ENCODE measurements at places on chromosomes 1 and 21.
A peak's percentile ranks its signal among the peaks of the same experiment; 100 is the strongest.

DNA sequence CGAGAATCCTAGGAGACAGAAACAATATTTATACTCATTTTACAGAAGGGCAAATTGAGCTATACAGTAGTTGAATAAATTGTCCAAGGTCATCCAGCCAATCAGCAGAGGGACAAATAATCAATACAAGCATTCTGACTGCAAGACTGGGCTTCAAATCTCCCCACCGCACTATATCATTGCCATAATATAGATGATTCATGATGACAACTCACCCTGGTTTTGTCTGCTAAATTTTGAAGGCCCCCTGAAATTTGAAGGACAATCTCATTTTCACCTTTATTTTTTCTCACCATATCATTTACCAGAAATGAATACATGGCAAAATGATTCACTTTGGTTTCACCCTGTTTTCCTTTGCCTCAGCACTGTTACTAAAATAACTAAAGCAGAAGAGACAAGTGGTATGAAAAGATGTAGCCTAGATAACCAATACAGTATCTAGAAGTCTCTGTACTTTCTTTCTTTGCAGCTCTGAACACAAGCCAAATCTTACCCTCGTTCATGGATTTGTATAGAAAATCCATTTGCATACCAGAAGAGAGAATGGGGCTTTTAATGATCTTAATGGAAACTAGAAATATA, 292.5 kb downstream of the TTLL7 start:
- DNase-seq = no peak

- no peak for DNase-seq
These were observed 617.5 kb upstream of the BEND5 start for GRCh38 chr1:49394200-49394599.

- DNase-seq = no peak
These were observed 13.0 kb downstream of the UBE4B start for GRCh38 chr1:10045480-10046355.

DNA sequence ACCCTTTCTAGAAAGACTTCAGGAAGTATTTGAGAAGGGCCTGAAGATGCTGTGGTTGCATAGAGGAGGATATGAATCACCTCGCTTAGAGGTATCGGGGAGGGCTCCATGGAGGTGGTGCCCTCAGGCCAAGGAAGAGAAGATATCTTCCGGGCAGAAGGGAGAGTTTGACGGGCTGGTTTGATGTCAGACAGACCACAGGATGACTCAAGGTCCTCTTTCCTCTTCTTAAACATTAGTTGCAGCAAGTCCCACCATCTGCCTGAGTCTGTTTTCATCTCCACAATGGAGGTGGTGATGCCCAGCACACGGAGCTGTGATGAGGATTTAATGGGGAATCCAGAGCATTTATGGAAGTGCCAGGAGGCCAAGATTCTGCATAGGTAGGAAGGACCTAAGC, 25.1 kb upstream of the RUNX3 start:
- DNase-seq = peak; percentile 96

- DNase-seq = no peak
These were observed 25.5 kb upstream of the GTF2B start for GRCh38 chr1:88916883-88917282.

DNA sequence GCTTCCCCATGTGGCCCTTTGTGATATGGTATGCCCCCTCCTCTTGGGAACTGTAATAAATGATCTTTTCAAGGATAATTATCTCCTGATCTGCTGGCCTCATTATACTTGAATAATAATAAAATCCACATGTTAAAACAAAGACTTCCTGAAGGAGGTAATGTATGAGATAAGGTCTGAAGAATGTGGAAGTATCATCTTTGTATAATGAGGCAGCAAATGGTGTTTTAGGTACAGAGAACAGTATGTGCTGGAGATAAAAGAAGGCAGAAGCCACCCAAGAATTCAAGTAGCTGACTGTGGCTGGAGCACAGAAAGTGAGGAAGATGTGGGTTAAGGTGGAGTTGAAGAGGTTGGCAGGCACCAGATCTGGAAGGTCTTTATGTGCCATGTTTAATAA, 12.8 kb upstream of the COG2 start:
- no peak for DNase-seq

GRCh38 chr1:233794863-233795262, 109.6 kb upstream of the SLC35F3 start:
- DNase-seq = no peak

DNA sequence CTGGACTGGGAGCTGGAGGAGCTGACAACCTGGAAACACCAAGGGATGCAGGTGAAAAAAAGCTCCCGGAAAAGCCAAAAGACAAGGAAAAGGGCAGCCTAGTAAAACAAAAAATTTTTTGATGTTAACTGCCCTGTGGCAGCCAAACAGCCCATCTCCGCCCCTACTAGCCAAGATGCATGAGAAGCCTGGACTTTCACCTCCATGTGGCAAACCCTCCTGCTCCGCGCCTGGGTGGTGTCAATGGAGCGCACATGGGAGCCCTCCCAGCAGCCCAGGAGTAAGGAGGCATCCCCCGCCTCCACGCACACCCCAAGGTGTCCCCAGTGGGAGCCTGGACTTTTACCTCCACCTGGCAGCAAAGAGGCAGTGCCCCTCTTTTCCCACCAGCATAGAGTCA, 30.5 kb downstream of the LEMD1 start:
- DNase-seq = no peak

DNA sequence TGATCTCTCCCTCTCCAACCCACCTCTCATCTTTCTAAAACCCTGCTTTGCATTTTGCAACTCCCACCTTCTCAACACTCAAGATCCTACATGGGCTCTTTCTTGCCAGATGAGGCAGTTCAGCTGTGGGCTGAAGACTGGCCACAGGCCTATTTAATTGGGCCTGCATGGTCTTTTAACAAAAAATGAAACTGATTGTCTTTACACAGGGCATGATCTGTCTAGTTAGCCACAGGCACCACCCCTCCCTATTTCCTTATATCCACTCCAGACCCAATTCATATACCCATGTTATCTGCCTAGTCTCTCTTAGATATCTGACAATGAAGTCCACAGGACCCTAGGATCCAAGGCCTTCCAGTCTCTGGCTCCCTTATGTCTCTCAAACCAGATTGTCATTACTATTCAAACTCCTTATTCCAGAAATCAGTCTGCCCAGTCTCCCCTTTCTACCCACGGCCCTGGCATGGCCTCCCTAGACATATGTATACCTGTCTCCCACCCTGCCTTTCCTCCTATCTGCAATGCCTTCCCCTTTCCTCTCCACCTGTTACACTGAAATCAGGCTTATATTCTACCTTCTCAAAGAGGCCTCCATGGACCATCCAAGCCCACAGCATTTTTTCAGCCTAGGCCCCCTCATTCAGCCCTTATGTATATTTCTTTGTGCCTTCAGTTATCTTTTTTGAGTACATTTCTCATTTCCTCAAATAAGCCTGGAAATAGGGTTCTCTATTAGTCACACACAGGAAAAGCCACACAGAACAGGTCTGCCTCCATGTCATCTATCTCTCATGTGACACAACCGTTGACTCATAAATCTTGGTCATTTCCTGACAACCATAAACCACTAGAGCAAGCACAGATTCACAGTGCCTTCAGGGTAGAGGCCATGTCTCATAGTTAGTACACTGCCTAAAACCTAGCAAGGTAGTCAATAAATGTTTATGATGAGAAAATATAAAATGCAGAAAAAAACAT, 39.0 kb downstream of the LPAR3 start:
- DNase-seq = peak; percentile 92

- DNase-seq = no peak
These were observed 18.6 kb downstream of the SPOCD1 start for GRCh38 chr1:31797216-31797615.

- DNase-seq = peak; percentile 8
These were observed 96.2 kb downstream of the ZMYM4 start for GRCh38 chr1:35364741-35365140.

DNA sequence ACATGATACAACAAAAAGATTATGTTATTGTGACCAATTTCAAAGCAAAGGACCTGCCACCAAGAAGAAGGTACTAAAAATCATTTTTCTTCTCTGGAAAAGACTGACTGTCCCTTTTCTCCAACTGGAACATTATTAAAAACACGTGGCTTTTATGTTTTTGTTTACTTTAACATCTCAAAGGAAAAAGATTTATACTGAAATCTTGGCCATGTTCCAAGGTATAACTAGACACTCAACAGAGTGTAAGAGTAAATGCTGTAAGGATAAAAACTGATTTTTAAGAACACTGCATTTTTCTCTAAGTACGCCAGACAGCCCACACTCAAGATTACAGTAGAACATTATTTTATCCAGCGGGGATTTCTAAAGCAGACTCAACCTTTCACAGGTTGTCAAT, 62.1 kb downstream of the BRWD1 start:
- no peak for DNase-seq

DNA sequence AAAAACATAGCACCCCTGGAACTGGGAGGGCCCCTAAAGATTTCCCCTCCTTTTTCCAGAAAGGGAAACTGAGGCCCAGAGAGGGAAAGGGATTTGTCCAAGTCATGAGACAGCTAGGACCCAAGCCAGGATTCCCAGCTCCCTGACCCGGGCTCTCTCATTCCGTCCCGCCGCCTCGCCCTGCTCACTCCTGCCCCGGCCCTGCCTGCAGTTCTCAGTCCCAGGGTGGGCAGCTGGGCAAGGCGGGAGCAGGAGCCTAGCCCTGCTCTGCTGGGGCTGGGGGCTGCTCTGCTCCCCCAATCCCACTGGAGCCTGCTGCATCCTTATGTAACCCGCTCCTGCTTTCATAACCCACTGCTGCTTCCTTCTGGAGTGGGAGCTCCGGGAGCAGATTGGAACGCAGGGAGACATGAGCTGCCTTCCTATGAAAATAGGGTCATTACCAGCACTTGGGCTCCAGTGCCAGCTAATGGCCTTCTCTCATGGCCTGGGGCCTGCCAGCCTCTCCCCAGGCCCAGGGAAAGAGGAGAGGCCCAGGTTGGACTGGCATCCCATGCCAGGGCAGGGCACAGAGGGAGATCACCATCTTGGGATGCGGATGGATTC, 84.5 kb downstream of the CAMK2N1 start:
- no peak for DNase-seq

GRCh38 chr1:236568285-236568894, 35.9 kb downstream of the HEATR1 start:
- DNase-seq = no peak

- DNase-seq = no peak
These were observed 43.3 kb downstream of the RASAL2 start for GRCh38 chr1:178137238-178137637.

- DNase-seq = no peak
These were observed 255.7 kb upstream of the FMN2 start for GRCh38 chr1:239835946-239836440.

GRCh38 chr1:167084757-167085156, 5.4 kb downstream of the GPA33 start:
- DNase-seq = no peak

- no peak for DNase-seq
These were observed 1.4 kb downstream of the CDA start for GRCh38 chr1:20590306-20590777.

GRCh38 chr1:198564716-198565115, 24.2 kb upstream of the ATP6V1G3 start:
- peak; percentile 15 for DNase-seq

DNA sequence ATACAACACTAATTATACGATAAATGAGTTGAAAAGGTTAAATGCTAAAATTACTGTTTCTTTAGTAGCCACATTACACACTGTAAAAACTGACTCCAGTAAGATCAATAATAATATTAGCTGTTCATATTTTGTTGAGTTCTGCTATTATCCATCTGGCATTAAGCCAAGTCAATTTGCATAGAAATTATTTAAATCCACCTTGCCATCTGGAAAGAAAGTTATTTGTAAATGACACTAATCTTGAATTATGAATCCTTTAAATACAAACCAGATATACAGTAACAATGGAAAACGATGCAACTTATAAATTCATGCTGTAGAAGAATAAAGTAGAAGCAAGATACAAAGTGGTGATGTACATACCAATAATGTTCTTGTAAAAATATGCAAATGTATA, 81.4 kb upstream of the BCL10 start:
- no peak for DNase-seq

GRCh38 chr1:177646757-177647730, 322.8 kb downstream of the SEC16B start:
- no peak for DNase-seq

DNA sequence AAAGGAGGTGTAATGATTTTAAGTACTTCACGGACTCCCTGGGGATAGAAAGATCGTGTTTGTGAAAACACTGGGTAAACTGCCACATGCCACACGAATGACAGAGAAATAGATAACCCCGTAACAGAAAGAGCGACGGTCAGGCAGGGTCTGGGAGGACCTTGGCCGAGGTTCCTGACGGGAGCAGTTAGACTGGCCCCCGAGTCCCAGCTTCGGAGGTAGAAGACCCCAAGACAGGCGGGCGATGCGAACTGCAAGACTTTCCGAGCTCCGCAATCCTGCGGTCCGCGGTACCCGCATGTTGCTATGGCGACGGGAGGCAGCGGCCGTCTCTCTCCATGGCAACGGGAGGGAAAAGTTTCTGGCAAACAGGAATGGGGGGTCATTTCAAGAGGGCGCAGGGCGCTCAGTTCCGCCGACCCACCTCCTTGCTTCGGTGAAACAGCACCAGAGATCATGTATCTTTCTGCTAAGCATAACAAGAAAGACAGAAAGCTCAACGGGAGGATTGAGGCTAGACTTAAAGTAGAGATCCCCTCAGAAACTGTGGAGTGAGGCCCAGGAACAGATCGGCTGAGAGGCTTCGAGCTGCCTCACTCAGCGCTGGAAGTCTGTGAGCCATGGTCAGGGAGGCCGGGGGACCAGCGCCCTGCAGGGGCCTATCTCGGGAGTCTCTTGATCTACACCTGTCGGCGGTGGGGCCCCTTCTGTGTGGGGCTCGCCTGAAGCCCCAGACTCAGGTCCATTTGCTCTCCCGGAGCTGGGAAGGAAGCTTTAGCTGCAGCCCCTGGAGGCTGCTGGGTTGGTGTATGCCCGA, 685 bp upstream of the SYT6 start:
- DNase-seq = no peak

- no peak for DNase-seq
These were observed 251.0 kb upstream of the CSF3R start for GRCh38 chr1:36733748-36734147.

GRCh38 chr1:230728710-230729392, 14.9 kb upstream of the AGT start:
- DNase-seq = no peak
